ENCODE measurements at places on chromosomes 5 and 9. TPM values are rescaled to one million over a fixed set of nuclear protein-coding genes. Genes with fewer than 3 reads are reported as not detected.

- H3K36me3 ChIP-seq, result no peaks in the 10 kb centered on the region
- H3K27ac ChIP-seq, result no peak overlapping the region
- no peak overlapping the region for H3K4me3 ChIP-seq
- H3K4me1 ChIP-seq, result peaks cover 3% of the 10 kb centered on the region
These were observed 57.5 kb upstream of the PAPPA start for GRCh38 chr9:116096046-116096445.

DNA sequence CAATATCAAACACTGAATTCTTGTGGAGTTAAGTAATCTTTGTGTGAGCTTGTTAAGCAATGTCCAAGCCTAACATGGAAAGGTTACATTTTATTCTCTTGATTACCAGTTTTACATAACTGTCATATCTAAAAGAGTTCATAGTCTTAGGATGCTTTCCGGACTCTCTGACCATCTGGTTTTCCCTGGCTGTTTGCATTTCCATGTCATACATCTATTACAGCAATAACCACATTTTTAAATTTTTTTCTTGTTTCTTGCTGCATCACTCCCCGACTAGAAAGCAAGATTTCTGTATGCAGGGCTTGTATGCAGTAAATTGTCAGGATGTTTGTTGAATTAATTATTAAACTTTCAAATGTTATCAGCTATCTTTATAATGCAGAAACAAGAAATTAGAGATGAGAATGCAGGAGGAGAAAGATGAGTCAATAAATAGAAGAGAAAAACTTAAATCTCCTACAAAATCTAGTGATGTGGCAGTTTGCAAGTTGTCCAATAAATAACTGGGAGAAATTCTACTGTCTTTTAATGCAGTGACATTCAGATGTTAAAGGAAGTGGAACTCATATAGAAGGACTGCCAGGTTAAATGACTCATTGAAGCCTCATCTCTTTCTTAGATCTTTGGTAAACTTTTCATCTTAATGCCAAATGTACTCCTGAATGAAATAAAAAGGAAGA, 179.6 kb upstream of the SGCD start:
- H3K4me3 ChIP-seq, result no peak overlapping the region
- no peaks in the 10 kb centered on the region for H3K36me3 ChIP-seq
- peaks cover 2% of the 10 kb centered on the region for H3K4me1 ChIP-seq
- H3K27me3 ChIP-seq, result no peaks in the 10 kb centered on the region
- H3K27ac ChIP-seq, result no peak overlapping the region

- no peak for DNase-seq
- H3K4me1 ChIP-seq, result no peaks in the 10 kb centered on the region
- H3K4me3 ChIP-seq, result no peak overlapping the region
- H3K27ac ChIP-seq, result no peak overlapping the region
- no peaks in the 10 kb centered on the region for H3K27me3 ChIP-seq
These were observed 613.6 kb downstream of the ZNF608 start for GRCh38 chr5:124132843-124133242.

GRCh38 chr9:94999832-95000231, 273.3 kb downstream of the AOPEP start:
- H3K4me3 ChIP-seq, result no peak overlapping the region
- H3K27ac ChIP-seq, result no peak overlapping the region
- no peaks in the 10 kb centered on the region for H3K36me3 ChIP-seq

SLC34A1 gene
- not detected for total RNA-seq

SLC6A18 gene
- total RNA-seq, result not detected
